ENCODE measurements at places on chromosomes 5 and 9. TPM values are rescaled to one million over a fixed set of nuclear protein-coding genes. Genes with fewer than 3 reads are reported as not detected.

Gene PRRC1
- 31.3 TPM for total RNA-seq

Gene RGS7BP
- total RNA-seq: not detected

Gene ABCA1
- total RNA-seq: 5.4 TPM

GRCh38 chr5:88045165-88045564, 223.5 kb downstream of the TMEM161B start:
- ATAC-seq: no peak

- peak; percentile 66 for ATAC-seq
These were observed at the start of gene SNAPC4 for GRCh38 chr9:136400038-136400834. TSS of gene SNAPC4 (minus strand) at chr9:136400170. CDS start at chr9:136398428, 1,742 bp downstream.

DNA sequence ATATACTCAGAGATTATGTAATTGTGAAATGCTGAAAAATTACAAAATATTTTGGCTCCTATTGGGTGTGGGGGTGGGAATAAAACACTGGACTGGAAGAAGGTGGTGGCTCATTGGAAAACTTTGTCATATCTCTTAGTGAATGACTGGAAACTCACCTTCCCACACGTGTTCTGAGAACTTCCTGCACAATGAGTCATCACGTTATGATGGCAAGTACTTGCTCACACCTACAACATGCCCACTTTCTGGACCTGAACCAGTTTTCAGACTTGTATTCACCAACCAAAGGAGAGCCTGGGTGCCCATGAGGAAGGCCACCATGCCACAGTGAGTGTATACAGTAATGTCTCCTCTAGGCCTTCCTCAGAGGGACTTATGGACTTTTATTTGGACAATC, 294.8 kb downstream of the ASTN2 start:
- no peak for ATAC-seq

Data from activated T-helper 17 cell treated with anti-CD3 and anti-CD28 coated beads, Interleukin-2, amount 50 U/mL, for 72 hours (primary cell).